ENCODE measurements at places on chromosomes 13 and 19.
A peak's percentile ranks its signal among the peaks of the same experiment; 100 is the strongest.

- no peak for DNase-seq
Measured at GRCh38 chr13:27666951-27667350, 45.3 kb downstream of the POLR1D start.

- DNase-seq = no peak
Measured at GRCh38 chr13:36108954-36109353, 22.2 kb downstream of the DCLK1 start.

- no peak for DNase-seq
Measured at GRCh38 chr19:51727349-51727880, 3.6 kb upstream of the HAS1 start.

- no peak for DNase-seq
Measured at GRCh38 chr13:107574517-107575210, 640.7 kb downstream of the LIG4 start.

GRCh38 chr13:33249066-33249465, 36.5 kb downstream of the STARD13 start:
- no peak for DNase-seq

- DNase-seq = no peak
Measured at GRCh38 chr13:110965755-110966134, 50.9 kb upstream of the ANKRD10 start.

GRCh38 chr13:77298426-77298825, 28.5 kb downstream of the MYCBP2 start:
- no peak for DNase-seq

DNA sequence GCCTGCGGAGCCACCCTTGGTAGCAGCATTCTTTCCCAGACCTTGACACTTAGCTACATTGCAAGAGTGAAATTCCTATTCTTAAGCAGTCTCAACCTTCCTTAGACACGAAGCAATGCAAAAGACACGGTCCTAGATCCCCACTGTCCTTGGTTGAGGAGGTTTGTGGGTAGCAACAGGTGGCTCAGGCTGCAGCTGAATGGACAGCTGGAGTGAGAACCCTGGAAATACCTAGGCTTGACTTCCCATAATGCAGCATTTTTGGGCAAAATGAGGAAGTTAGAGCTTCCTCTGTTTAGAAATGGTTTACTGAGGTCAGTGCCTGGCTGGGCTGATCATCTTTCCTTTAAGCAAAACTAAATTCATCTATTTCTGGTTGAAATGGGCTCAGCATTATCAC, 296.6 kb downstream of the RFC3 start:
- DNase-seq = no peak

- DNase-seq = no peak
Measured at GRCh38 chr19:45763691-45764294, 5.3 kb downstream of the SIX5 start.

GRCh38 chr13:38872693-38873092, 117.9 kb downstream of the STOML3 start:
- peak; percentile 11 for DNase-seq

GRCh38 chr19:45355402-45355801, 14.9 kb downstream of the KLC3 start:
- no peak for DNase-seq

DNA sequence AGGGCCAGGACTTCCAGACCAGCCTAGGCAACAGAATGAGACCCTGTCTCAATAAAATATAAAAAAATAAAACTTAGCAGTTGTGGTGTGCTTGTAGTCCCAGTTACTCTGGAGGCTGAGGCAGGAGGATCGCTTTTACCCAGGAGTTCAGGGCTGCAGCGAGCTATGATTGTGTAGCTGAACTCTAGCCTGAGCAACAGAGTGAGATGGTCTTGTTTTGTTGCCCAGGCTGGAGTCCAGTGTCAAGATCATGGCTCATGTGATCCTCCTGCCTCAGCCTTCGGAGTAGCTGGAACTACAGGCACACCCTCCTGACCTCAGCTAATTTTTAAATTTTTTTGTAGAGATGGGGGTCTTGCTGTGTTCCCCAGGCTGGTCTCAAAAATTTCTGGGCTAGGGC, 4.3 kb upstream of the JUNB start:
- DNase-seq = peak; percentile 68

DNA sequence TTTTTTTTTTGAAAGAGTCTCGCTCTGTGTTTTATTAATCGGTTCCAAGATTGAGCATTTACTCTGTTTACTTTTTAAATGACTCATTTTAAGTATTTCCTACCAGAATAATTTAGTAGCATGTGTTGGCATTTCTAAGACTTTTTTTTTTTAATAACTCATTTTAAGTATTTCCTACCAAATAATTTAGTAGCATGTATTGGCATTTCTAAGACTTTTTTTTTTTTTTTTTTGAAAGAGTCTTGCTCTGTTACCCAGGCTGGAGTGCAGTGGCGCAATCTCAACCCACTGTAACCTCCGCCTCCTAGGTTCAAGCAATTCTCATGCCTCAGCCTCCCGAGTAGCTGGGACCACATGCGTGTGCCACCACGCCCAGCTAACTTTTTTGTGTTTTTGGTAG, 13.1 kb downstream of the SETDB2 start:
- DNase-seq = no peak

GRCh38 chr19:51327066-51328001, 14.6 kb downstream of the VSIG10L start:
- DNase-seq = peak; percentile 78

DNA sequence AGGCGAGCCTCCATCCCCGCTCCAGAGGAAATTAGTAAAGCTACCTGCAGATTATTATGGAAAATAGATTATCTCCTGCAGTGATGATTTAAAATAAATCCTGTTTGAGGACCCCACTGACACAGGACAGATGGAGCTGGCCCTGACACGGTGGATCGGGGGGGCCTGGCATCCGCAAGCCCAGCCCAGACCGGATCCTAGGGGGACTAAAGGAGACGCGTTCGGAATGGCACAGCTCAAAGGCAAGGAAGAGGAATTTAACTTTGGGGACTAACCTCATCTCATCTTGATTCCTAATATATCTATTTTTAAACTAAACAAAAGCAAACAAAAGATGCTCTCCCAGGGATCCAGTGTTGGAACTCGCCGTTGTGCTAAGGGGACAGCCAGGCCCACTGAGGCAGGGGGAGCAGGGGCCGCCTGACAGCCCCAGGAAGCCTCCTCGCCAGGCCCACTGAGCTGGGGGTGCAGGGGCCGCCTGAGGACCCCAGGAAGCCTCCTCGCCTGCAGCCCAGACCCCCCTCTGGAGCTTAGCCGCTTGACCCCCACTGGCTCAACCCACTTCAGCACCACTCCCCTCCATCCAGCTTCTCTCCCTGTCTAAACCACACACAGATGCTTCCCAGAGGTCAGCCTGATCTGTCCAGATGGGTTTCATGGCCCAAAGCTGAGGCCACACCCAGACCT, 78.6 kb downstream of the SPACA7 start:
- no peak for DNase-seq

DNA sequence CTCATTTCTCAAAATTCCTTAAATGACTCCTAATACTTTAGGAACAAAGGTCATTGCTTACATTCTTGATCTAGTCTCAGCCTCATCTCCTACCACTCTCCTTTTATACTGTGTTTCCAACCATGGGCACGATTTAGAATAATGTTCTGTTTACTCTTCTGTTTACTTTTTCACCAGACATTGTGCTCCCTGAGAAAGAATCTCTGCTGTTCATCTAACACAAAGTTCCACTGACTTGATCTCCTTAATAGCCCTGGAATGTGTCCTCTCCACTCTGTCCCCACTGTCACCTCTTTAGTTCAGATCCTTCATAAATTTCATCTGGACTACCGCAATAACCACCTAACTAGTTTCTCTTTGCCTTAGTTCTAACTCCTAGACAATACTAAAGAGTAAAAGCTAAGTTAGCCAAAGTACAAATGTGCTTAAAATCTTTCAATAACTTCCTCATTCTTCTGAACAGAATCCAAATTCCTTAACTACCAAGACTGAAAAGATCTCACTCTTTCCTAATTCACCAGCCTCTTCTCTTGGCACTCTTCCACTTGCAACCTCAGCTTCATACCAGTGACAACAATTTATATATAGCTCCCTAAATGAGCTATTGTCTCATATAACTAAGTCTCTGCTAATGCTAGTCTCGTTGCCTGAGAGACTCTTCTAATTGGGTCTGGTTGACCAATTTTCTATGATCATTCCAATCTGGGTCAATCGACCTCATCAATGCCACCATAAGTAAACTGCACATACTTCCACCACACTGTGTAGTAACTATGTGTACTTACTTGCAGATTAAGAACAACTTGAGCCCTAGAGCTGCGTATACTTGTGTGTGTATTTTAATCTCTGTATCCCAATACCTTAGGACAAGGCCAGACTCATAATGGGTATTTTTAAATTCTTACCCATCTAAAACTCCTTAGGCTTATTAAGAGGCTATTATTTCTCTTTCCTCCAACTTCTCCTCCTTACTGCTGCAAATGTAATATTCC, 179.9 kb downstream of the VWA8 start:
- peak; percentile 22 for DNase-seq

DNA sequence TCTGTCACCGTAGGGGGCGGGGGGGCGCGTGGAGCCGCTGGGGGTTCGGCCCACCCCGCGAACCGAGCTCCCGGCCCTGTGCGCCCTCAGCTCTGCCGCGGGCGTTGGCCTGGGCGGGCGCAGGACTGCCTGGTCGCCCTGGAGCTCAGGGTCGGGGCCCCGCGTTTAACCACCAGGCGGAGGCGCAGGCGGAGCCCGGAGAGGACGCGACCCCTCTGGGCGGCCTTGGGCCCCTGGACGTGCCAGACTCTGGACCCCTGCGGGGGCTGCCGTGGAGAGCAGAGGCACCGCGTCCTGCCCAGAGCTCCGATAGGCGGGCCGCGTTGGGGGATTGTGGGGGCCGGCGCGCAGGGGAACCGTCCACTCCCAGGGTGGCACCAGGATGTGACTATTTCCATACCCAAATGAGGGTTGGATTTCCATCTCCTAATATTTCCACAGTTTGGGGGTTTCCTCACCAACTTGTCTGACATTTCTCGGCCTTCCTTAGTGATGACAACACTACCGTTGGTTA, 13.0 kb upstream of the USP29 start:
- no peak for DNase-seq

GRCh38 chr13:44355621-44356020, 18.0 kb upstream of the SERP2 start:
- no peak for DNase-seq

DNA sequence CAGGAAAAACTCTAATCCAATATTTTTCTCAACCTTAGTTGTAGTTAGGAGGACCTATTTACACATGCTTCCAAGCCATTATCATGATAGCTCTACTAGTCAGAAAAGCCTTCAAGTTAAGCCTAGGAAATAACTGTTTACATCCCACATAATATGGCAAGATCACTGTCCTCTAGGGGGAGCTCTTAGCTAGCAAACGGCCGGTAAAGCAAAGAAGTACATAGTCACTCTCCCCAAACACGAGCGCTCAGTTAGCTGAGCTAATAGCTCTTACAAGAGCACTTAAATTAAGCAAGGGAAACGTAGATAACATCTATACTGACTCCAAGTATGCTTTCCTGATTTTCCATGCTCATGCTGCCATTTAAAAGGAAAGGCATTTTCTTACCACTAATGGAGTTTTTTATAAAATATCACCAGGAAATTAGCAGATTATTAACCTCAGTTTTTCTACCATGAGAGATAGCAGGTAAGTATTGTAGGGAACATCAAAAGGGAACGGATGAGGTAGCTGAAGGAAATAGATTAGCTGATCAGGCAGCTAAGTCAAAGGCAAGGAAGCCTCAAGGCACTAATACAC, 100.6 kb upstream of the PABPC3 start:
- DNase-seq = peak; percentile 92

- DNase-seq = peak; percentile 21
Measured at GRCh38 chr19:41064974-41065569, 23.2 kb upstream of the CYP2A13 start.

DNA sequence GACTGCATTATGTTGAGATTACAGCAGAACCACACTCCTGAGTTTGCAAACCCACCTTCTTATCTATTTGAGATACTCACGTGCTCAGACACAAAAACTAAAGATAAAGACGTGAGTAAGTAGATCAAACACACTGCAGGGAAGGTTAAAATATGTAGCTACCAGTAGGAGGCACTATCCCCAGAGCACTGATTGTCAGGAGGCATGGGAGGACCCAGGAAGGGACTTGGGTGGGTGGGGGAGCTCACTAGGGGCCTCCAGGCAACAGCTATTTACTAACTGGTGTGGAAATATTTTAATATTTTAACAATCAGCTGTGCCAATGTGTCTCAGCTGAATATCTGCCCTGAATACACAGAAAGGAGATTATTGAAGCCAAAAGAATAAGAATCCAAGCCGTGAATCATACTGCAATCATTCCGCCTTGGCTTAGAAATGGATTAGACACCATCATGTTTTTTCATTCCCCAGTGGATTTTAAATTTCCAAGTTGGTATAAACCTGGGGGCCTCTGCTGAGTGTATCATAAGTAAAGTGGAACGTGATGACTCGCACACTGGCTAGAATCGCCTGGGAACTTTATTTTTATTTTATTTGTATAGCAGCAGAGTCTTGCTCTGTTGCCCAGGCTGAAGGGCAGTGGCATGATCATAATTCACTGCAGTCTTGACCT, 73.2 kb upstream of the CACNA1A start:
- DNase-seq = no peak

DNA sequence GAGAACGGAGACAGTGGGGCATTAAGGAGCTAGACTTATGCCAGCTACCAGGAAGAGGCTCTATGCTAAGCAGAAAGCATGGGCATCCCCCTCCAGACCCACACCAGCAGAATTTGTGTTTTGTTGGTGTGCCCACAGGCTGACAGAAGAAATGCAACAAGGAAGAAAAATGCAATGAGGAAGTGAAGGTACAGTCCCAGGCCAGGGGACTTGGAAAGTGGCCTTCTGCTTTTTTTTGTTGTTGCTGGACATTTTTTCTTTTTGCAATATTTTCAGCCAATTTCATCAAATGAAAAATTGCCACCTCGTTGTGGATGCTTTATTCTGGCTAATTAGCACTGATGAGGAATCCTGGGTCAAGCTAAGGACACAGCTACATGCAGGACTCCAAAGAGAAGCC, 167.7 kb downstream of the TSHZ3 start:
- DNase-seq = peak; percentile 57

DNA sequence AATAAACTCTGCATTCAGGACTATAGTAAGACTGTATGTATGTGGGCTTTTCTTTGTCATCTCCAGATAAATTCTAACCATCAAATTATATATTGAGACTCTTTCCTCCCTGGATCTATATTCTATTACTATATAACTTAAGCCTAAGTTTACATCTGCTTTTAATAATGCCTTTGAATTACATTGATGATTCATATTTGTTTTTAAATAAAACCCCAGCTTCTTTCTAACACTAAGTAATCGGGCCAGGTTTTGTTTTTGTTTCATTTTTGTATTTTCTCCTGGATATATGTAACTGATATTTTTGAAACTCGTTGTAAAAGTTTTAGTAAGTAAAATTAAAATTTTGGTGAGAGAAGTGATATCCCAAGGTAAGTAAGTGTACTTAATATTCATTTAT, 1599.1 kb downstream of the PCDH9 start:
- no peak for DNase-seq

- no peak for DNase-seq
Measured at GRCh38 chr19:14901675-14902260, 15.8 kb upstream of the OR7A17 start.

DNA sequence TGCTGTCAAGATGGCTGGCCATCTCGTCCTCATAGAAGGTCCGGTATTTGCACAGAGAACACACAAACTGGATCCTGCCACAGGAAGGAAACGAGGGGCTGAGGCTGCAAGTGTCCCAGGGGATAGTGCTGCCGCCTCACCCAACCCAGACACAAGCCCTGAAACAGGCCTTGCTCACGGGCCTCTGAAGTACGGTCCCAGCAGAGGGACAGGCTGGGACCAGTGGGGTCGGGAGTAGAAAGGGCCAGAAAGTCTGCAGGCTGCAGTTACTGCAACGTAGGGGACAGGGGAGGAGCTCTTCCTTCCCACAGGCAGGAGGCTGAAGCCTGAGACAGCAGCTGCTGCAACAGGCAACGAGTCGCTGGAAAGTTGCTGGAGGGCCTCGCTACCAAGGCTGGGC, 18.2 kb upstream of the AKAP8 start:
- DNase-seq = no peak

Data from suppressor macrophage (primary cell).